Mammary epithelial cell (primary cell): ENCODE measurements at places on chromosomes 4 and X. TPM values are rescaled to one million over a fixed set of nuclear protein-coding genes. Genes with fewer than 3 reads are reported as not detected.

DNA sequence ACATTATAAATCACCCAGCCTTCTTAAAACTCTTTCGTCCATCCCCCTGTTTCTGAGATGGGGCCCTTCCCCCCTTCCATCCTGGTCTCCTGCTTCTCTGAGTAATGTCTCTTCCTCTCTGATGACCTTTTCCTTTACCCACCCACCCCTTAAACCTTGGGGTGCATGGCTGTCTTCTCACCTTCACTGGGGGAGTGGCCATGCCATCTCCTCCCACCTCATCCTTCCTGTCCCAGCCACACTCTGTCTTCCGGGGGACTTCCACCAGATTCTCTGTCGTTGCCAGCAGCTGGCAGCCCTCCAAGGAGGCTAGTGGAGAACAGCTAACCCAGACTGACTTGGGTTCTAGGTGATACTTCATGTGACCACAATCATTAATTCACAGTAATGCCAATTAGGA is 83.2 kb upstream of the SCML1 start:
- no peak for DNase-seq

DNA sequence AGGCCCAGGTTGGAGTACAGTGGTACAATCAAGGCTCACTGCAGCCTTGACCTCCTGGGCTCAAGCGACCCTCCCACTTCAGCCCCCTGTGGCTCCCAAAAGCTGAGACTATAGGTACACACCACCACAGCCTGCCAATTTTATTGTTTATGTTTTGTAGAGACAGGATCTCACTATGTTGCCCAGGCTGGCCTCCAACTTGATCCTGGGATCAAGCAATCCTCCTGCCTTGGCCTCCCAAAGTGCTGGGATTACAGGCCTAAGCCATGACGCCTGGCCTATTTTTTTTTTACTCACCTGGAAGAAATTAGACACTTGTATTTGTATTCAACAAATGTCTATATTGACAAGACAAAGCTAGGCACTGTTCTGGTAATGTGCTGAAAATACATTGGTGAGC is 25.1 kb downstream of the FAM156A start:
- DNase-seq = no peak

DNA sequence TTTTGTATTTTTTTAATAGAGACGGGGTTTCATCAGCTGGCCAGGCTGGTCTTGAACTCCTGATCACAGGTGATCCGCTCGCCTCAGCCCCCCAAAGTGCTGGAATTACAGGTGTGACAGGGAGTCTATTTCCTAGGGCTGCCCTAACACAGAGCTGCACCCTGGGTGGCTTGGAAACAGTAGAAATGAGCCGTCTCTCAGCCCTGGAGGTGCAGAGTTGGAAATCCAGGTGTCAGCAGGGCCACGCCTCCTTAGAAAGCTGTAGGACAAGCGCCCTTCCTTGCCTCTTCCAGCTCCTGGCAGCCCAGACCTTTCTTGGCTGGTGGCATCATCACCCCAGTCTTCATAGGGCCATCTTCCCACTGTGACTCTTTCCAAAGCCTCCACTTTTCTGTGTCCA is 71.6 kb downstream of the DCTD start:
- DNase-seq = no peak

DNA sequence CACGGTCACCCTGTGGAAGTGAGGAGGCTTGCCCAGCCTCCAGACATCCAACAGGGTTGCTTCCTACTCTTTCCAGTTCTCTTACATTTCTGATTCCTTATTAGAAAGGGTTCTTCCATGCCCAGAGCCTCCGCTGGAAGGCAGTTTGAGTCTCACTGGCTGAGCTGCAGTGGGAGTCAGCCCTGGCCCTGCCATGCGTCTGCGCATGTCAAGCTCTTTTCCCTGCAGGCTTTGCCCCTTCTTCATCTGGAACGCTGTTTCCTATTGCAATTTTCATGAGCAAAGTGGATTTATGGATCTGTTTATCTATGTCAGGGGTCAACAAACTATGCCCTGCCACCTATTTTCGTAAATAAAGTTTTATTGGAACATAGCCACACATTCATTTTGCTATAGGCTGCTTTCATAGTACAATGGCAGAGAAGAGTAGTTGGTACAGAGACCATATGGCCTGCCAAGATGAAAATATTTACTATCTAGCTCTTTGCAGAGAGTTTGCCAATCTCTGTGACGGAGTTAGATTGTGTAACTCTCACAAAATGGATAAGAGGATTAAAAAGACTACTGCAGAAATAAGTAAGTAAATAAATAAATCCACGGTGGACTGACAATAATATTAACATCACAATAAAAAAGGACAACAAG is 3.9 kb upstream of the CHRNA9 start:
- no peak for DNase-seq

GRCh38 chrX:19956923-19957322 is 33.9 kb downstream of the BCLAF3 start:
- no peak for DNase-seq

GRCh38 chrX:48826135-48826875 is at the start of gene ERAS:
Gene ERAS (plus strand): TSS chrX:48826513. CDS start chrX:48829124, 2,611 bp downstream.
- DNase-seq = no peak

GRCh38 chr4:173317004-173317403 is 17.2 kb downstream of the HMGB2 start:
- no peak for DNase-seq

DNA sequence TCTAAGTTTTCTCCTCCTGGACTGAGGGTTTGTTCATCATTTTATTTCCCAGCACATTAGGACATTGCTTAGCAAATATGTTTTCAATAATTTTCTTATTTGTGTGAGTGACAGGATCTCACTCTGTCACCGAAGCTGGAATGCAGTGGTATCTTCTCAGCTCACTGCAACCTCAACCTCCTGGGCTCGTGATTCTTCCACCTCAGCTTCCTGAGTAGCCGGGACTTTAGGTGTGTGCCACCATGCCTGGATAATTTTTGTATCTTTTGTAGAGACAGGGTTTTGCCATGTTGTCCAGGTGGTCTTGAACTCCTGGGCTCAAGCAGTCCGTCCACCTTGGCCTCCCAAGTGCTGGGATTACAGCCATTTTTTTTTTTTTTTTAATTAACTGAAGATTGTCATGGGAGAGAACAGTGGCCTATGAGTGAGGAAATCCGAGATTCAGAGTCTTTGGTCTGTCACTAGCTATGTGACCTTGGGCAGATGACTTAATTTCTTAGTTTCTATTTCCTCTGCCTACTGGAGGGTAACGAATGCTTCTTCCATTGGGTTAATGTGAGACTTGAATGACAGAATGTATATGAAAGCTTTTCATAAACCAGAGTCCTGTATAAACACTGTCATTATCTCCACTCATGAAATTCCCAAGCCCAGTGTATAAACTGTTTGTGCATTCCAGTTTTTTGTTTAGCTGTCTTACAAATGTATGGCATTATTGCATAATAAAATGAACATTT is 23.9 kb downstream of the MOB1B start:
- DNase-seq = no peak

DNA sequence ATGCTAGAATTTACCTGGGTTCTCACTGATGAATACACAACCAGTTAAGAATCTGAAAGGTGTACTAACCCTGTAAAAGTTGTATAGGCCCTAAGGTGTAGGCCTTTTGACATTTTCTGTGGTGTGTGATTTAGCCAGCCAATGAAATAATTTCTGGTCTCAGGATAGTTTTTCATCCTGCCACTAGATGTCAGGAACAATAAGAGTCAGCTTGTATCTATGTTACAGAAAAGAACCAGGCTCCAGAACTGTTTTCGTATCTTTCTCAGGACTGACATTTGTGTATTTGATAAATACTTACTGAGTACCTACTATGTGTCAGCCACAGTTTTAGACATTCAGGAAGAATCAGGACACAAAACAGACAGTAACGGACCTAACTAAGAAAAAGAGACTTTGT is 673.6 kb upstream of the TENM3 start:
- peak; percentile 46 for DNase-seq

DNA sequence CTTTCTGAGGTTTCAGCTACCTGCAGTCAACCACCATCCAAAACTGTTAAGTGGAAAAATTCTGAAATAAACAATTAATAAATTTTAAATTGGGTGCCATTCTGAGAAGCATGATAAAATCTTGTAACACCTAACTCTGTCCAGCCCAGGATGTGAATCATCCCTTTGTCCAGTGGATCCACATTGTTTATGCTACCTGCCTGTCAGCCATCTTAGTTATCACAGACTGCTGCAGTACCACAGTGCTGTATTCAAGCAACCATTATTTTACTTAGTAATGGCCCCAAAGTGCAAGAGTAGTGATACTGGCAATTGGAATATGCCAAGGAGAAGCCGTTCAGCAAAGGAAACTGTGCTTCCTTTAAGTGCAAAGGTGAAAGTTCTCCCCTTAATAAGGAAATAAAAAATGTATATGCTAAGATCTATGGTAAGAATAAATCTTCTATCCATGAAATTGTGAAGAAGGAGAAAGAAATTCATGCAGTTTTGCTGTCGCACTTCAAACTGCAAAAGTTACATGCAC is 20.6 kb downstream of the CAMK2D start:
- peak; percentile 20 for DNase-seq

DNA sequence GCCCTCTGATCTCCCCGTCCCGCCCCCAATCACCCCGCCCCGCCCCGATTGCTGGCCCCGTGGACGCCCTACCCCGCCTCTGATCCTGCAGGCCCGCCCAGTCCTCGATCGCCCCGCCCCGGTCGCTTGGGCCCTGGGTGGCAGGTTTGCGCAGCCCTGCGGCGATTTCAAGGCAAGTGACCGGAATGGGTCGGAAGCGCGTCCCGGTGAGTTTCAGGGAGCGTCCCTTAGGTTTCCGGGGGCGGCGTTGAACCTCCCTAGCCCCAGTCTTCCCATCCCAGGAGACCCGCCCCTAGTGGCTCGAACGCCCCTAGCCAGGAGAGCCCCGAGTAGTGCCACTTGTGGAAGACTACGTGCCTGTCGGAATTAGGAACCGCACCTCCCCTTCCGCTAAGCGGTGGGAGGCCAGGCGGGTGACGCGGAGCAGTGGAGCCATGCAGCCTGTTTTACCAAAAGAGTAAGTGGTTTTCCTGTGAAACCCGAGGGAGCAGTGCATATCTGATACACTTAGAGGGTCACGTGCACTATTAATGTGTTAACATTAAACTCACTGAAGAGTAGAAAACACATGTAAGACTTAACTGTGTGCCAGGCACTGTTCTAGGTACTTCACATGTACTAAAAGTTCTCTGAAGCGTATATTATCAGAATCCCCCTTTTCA is 354 bp upstream of the TEC start:
- peak; percentile 85 for DNase-seq

DNA sequence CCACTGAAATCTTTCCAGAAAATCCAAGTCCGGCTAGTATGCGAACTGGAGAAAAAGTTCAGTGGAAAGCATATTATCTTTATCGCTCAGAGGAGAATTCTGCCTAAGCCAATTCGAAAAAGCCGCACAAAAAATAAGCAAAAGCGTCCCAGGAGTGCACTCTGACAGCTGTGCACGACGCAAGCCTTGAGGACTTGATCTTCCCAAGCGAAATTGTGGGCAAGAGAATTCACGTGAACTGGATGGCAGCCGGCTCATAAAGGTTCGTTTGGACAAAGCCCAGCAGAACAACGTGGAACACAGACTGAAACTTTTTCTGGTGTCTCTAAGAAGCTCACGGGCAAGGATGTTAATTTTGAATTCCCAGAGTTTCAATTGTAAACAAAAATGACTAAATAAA is 34.4 kb downstream of the STX18 start:
- DNase-seq = no peak

DNA sequence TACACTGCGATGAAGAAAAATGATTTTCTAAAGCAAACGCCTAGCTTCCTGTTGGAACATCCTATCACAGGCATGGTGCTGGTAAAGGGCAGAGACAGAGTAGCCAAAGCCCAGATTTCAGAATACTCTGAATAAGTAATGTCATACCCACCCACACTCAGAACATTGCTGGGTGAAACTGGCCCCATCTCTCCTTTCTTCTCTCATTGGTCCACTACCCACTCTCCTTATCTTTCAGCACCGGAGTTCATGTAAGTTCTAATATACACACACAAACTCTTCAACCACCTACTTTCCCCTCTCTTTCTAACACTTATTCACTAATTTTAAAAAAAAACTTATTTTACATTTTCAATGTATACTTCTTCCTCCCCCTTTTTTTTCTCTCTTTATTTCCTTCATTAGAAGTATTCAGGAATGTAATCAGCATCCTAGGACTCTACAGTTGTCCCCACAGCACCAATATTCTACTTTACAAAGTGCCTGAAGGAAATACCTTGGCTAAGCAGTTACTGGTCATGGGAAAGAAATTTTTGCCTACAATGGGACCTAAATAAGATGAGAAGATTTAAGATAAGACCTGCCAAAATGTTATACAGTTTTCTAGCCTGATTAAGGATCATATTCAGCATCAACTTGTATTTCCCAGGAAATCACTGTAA is 63.0 kb downstream of the SEC24D start:
- DNase-seq = no peak

DNA sequence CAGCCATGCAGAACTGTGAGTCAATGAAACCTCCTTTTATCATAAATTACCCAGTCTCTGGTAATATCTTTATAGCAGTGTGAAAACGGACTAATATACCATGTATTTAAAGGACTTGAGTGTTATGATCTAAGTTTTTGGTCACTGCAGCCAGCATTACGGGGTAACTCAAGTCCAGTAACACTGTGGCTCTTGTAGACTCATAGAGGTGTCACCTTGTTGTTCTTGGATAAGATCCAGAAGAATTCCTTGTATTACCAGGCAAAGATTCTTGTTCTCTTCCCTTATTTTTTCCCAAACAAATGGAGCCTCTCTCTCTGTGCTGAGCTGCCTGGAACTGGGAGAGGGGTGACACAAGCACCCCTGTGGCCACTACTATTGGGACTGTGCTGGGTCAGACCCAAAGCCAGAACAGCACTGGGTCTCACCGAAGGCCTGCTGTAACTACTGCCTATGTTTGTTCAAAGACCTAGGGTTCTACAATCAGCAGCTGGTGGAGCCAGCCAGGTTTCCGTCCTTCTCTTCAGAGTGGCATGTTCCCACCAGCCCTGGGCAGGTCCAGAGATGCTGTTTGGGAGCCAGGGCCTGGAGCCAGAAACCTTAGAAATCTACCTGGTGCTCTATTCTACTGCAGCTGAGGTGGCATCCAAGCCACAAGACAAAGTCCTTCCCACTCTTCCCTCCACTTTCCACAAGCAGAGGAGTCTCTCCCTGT is 43.7 kb upstream of the MED14 start:
- peak; percentile 69 for DNase-seq

The NXF3 gene
- total RNA-seq = not detected in 2 replicates

The PCYT1B gene
- 18.3 TPM for total RNA-seq

The KCNE5 gene
- total RNA-seq = 0.40 and 0.59 TPM in 2 replicates

The STARD8 gene
- 0.17 TPM for total RNA-seq

The NALF2 gene
- total RNA-seq = 0.31 and 1.1 TPM in 2 replicates
